ENCODE measurements at places on chromosomes 4 and X.

DNA sequence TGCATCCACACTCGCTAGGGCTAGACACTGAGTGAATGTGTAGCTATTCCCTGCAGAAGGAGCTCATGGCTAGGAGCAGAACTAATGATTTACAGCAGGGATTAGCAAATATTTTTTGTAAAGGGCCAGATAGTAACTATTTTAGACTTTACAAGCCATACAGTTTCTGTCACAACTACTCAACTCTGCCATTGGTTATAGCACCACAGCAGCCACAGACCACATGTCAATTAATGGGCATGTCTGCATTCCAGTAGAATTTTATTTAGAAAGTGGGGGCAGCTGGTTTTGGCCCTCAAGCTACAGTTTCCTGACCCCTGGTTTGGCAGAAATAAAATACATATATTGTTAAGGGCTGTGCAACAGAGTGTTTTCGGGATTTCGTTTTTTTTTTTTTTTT is 192.6 kb downstream of the FRMPD4 start:
- DNase-seq: no peak

GRCh38 chrX:27619975-27620374 is 29.8 kb downstream of the DCAF8L2 start:
- DNase-seq: peak; percentile 15

DNA sequence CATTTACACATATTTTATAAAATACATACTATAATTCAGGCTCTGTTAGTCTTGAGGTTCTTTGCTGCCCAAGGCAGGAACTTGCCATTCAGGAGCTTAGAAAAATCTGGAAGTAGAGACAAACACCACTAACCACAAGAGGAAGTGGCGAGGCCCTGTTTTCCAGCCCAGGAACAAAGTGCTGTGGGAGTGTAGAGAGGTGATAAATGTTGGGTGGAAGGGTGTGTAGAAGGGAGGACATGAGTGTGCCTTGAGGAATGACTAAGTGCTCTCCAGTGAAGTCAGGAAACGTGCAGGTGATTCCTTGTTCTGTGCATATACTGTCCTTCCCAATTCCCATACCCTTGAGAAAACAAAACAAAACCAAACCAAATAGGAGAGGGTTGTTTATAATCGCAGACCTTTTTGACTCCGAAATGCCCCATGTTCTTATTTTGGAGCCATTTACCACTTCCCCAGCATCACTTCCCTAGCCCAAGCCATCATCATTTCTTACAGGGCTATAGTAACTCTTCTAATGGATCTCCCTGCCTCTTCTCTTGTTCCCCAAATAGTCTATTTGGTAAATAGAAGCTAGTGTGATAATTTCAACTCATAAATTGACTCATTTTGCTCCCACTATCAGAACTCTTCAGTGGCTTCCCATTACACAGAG is 83.2 kb downstream of the GPAT3 start:
- DNase-seq: peak; percentile 57

DNA sequence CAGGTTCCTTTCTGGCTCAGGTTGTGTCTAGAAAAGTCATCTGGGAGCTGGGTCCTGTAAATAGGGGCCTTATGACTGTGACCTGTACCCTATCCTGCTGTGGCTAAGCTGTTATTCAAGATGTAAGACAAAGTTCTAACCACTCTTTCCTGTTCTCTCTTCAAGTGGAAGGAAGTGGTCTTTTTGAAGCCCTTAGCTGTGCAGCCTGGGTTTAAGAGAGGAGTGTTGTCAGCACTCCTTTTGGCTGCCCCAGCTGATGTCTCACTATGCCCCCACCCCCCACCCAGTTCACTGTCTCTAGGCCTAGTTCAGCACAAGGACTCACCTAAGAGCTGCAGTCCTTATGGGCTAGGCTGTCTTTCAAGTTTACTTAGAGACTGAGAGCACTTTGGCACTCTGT is 1069.5 kb downstream of the FAM133A start:
- no peak for DNase-seq

- DNase-seq: no peak
Measured at GRCh38 chr4:6259886-6260285, 9.8 kb upstream of the WFS1 start.

DNA sequence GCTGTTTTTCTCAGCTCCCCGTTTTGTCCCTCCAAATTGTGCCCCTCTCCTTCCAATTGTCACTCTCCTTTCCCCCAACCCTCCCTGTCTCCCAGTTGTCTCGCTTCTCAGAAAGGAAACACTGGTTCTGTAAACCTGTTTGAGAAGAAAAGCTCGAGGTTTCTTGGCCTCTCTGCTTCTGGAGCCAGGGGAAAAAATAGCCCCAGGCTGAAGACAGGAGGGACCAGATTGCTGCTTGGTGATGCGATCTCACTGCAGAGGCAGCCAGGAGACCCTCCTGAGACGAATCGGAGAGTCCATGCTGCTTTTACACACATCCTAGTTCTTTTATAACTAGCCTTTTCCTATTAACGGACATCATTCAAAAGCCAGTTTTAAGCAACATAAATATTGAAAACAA is 21.2 kb downstream of the TRIML1 start:
- DNase-seq: no peak

DNA sequence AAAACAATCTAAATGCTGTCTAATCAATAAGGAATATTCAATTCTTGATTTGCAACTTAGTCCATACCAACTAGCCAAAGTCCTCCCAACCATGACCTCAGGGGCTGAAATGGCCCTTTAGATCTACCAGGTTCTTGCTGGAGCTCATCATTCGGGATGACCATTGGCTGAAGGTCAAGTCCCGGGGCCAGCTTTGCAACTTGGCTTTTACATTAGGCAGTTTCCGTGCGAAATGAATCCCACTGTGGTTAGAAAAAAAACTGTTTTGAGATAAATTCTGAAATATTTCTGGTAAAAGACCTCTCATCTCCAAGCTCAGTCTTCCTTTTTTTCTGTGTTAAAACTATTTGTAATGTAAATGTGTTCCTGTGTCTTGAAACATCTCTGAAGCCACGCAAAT is 178.6 kb downstream of the TENM3 start:
- DNase-seq: no peak

- no peak for DNase-seq
Measured at GRCh38 chr4:93897559-93897958, 69.0 kb downstream of the ATOH1 start.

- DNase-seq: no peak
Measured at GRCh38 chrX:5928224-5928623, 300.4 kb downstream of the NLGN4X start.

DNA sequence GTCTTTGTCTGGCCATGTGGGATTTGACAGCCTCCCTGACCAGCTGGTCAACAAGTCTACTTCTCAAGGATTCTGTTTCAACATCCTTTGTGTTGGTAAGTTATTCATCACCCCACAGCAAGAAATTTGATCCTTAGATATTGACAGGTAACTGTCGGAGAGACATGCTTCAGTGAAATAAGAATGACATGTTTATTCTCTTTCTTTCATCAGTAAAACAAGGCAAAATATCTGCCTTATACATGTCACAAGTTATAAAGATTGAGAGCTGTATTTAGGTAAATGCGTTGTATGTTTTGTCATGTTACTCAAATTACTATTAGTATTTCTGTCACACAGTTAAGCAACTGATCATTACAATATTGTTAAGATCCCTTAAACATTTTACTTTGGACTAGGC is 46.9 kb downstream of the SEPTIN11 start:
- DNase-seq: no peak

DNA sequence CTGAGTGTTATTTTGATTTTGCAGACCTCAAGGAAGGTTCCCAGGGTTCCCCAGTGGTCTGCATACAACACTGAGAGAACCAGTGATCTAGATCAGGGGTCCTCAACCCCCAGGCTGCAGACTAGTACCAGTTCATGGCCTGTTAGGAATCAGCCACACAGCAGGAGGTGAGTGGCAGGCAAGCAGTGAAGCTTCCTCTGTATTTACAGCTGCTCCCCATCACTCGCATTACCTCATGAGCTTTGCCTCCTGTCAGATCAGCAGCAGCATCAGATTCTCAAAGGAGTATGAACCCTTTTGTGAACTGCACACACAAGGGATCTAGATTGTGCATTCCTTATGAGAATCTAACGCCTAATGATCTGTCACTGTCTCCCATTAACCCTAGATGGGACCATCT is 28.5 kb downstream of the EDNRA start:
- peak; percentile 25 for DNase-seq

DNA sequence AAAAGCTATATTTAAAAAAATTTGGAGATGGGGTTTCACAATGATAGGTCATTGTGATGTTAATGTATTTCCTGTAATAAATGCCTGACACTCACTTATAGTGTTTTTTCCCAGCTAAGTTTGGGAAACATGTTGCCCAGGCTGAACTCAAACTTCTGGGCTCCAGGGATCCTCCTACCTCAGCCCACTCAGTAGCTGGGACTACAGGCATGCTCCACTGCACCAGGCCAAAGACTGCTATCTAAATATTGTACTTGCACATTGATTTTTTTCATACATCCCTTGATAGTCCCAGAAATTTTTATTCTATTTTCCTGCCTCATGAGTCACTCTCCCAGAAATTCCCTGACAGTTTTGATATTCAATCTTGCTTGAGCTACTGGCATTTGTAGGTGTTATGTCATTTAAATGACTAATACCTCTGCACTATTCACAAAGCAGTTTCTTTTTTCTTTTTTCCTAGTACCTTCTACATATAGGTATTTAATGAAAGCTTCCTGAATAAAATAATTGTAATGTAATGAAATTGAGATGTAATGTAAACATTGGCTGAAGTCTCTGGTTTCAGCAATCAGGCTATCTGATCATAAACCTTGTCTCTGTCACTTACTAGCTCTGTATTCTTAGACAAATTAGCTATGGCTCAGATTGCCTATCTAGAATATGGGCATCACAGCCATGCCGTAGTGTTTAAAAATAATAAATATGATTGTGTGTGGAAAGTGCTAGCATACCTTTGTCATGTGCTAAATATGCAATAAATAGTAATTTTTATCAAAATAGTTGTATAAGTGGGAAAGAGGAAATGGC is 1973.0 kb upstream of the AGA start:
- peak; percentile 28 for DNase-seq

DNA sequence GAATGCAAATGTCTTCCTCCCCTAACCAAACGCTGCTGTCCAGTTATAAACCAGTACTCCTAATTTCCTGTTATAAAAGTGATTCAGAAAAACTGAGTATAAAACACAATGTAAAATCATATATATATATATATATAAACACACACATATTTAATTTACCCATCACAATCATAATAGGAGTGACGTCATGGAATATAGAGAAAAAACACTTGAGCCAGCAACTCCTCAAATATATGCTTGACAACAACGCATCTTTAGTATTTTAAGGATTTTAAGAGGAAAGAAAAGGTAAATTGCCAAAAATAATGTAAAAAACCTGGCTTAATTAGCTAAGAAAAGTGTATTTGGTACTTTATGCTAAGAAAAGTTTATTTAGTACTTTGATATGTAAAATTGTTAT is 2701.7 kb downstream of the PCDH7 start:
- no peak for DNase-seq

- peak; percentile 61 for DNase-seq
Measured at GRCh38 chr4:57114973-57115372, 4.8 kb upstream of the IGFBP7 start.

GRCh38 chr4:134754301-134755019 is 552.9 kb upstream of the PABPC4L start:
- no peak for DNase-seq

- no peak for DNase-seq
Measured at GRCh38 chrX:38089173-38089982, 83.0 kb downstream of the SYTL5 start.

GRCh38 chr4:126965877-126966276 is 666.9 kb upstream of the INTU start:
- DNase-seq: no peak

DNA sequence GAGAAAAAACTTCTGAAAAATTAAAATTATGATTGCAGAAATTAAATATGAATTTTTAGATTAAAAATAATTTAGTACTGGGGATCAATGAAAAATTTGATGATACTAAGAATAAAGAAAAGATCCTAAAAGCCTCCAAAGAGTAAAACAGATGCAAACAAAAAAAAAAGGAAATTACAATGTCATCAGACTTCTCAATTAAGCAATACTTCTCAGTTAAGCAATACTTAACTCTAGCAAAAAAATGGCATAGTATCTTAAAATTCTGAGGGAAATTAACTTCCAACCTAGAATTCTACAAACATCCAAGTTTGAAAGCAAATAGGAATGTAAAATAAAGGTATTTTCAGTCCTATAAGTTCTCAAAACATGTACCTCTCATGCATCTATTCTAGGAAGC is 141.2 kb upstream of the INTU start:
- DNase-seq: no peak

DNA sequence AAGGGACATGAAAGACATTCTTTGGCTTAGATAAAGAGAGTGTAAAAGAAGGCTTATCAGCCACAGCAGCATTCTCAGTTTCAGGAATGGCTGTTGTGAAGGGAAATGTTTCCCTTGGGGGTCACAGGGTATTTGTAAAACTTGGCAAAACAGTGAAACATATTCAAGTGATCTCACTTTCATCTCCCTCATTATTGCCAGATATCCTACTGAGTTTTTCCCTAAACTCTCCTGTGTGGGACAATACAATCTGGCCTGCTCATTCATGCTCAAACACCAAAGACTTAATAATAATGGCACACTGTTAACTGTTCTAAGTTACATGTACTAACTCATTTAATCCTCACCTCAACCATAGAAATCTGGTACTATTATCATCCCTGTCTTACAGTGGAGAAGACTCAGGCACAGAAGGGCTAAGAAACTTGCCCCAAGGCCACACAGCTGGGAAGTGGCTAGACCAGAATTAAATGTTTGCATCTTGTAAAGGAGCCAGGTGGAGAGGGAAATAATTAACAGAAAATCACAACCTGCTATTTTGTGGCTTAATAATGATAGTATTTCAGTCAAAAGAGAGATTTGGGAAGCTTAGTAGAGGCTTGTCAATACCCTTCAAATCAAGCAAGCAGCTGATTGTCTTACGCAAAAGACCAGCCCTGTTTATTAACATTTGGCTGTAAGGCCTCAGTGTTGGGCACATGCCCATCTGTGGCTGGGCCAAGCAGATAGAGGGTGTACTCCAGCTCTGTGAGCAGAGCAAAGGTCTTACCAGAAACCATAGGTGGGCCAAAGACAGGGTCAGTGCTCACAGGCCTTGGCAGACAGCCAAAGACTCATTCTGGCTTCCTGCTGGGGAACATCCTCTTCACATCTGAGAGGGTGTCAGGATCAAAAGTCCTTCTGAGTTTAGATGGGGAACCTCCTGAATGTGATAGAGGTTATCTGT is 17.3 kb downstream of the SMPX start:
- DNase-seq: no peak

DNA sequence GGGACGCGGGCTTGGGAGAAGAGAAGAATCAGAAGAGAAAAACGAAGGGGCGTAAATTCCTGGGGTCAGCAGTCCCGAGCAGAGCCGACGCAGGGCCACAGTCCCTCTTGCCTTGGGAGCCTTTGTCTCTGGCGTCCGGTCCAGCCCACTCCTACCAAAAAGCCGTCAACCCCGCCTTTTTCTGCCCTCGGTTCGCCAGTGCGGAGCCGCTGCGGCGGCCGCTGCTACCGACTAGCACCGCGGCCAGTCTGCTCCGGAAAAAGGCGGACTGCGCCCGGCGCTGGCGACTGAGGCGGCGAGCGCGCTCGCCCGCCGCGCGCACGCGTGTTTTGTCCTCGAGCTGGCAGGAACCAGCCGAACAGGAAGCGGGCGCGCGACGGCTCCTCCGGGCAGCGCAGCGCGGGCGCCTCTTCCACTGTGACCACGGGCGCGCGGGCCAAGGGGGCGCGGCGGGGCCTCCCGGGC is 502 bp downstream of the HNRNPDL start:
- peak; percentile 59 for DNase-seq
